K562 (cell line): ENCODE measurements at places on chromosomes 7 and 10. TPM values are rescaled to one million over a fixed set of nuclear protein-coding genes. Genes with fewer than 3 reads are reported as not detected.

- no peak for DNase-seq
Measured at GRCh38 chr7:7803715-7804178, 85.3 kb upstream of the RPA3 start.

DNA sequence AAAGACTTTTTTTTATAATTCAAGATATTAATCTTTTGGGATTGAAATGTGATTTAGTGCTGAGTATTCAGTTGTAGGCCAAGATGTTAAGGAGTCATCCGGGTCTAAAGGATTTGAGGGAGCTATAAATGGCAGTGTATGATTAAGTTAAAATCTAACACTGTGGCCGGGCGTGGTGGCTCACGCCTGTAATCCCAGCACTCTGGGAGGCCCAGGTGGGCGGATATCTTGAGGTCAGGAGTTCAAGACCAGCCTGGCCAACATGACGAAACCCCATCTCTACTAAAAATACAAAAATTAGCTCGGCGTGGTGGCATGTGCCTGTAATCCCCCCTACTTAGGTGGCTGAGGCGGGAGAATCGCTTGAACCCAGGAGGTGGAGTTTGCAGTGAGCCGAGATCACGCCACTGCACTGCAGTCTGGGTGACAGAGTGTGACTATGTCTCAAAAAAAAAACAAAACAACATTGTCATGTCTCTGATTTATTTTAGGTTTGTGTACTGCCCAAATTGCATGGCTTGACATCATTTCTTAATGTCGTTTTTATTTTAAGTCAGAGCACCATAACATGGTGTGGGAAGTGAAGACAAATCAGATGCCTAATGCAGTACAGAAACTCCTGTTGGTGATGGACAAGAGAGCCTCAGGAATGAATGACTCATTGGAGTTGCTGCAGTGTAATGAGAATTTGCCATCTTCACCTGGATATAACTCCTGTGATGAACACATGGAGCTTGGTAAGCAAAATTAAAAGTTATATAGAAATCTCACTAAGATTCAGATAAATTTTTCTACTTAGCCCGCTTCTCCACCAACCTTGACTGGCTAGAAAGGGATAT is 10.7 kb downstream of the HBP1 start:
- DNase-seq, result no peak

- DNase-seq, result no peak
Measured at GRCh38 chr10:110802090-110802489, 69.6 kb upstream of the PDCD4 start.

DNA sequence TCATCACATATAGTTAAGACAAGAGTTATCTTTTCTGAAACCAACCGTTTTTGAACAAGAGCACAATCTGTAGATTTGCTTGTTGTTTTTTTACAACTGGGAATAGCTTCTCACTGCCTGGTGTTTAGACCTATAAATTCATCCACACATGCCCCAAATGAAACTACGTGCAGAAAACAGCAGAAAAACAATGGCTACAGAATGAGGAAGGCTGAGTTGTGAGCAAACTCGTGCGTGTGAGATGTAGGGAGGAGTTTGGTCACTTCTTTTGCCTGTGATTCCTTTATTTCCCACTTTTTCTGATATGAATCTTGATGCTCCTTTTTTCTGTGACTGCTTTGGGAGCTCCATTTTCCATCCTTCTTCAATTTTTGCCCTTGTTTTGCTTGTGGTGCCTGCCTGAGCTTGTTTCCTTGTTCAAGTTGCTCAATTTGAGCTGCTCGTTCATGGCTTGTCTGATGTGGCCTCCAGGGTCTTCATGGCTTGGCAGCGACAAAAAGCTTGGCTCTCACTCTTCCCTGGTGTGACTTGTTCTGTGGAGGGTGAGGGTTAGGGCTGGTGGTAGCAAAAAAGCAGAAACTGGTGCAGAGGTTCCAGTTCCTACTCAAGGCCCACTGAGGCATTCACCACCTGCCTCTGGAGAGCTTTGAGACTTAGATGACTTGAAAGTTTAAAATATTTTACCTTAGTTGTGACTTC is 76.9 kb downstream of the ZNF365 start:
- no peak for DNase-seq

DNA sequence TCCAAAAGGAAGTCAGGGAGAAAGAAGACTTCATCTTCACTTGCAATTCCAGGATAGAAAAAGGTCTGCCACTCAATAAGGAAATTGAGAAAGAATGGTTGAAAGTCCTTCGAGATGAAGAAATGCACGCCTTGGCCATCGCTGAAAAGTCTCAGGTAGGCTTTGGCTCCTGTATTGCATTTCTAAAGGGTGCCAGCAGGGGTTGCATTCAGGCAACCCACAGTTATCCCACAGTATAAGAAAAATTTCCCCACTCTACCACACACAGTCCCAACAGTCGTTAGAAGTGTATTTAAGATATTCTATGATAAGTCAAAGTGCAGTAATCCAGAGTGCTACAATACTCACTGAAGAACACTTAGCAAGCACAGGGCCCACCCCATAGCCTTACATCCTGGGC is 93.4 kb upstream of the FGL2 start:
- DNase-seq, result no peak

GRCh38 chr7:156470399-156471320 is 169.9 kb upstream of the RNF32 start:
- DNase-seq, result peak; percentile 34

DNA sequence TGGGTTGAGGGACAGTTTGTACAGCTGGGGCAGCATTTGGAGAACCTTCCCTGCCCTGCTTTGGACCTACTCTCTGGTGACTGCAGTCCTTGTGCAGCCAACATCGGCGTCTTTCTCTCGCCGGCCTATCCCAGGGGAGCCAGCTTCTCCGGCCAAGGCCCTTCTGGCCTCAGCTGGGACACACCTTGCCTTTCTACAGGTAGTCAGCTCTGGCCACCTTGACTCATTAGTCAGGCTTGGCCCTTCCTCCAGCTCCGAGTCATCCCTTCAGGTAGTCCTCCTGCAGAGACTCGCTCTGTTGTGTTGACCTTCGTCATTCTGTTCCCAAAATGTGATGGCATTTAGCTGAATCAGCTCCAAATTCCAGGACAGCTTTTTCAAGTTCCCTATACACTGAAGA is 145.0 kb upstream of the CHST15 start:
- DNase-seq, result no peak

The TMEM72 gene
- not detected in 2 replicates for total RNA-seq
